CD4-positive, alpha-beta T cell treated with Interleukin-15 for 4 hours (primary cell): ENCODE measurements at places on chromosomes 5 and 9.

DNA sequence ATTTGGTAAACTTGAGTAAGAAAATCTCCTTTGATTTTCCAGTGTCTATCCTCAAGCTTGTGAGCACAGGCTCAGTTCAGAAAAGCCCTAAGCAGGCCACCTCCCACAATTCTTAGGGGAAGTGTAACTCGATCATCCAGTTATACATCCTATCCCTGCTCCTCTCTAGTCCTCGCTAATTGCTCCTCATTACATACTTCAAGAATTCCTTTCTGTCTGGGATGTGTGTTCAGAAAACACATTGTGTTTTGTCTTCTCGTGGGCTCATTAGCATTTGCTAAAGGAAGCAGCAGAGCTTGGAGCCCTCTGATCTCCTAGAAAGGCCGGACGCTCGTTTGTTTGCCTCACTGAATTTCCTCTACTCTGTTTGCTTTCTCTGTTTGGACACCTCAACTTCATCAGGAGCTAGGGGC, 268.2 kb upstream of the RFX3 start:
- DNase-seq: no peak

- no peak for DNase-seq
Observed at GRCh38 chr9:87359264-87359663, 138.4 kb upstream of the DAPK1 start.

DNA sequence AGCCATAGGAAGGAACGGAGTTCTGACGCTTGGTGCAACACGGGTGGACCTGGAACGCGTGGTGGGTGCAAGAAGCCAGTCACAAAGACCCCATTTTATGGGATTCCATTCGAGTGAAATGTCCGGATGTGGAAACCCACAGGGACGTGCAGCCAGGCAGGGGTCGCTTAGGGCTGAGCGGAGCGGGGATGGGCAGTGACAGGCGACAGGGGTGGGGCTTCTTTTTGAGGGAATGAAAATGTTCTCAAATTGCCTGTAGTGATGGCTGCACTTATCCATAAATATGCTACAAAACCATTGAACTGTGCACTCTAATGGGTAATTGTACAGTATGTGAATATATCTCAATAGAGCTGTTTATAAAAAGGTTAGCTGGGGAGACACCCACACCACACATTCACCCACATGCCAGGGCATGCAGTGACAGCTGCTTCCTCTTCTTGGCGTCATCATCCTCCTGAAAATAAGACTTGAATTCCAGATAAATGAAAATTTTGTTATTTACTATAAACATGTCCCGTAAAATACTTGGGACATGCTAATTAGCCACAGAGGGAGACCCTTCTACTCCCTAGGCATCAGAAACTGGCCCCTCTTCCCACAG, 71.3 kb upstream of the OLFM1 start:
- no peak for DNase-seq

DNA sequence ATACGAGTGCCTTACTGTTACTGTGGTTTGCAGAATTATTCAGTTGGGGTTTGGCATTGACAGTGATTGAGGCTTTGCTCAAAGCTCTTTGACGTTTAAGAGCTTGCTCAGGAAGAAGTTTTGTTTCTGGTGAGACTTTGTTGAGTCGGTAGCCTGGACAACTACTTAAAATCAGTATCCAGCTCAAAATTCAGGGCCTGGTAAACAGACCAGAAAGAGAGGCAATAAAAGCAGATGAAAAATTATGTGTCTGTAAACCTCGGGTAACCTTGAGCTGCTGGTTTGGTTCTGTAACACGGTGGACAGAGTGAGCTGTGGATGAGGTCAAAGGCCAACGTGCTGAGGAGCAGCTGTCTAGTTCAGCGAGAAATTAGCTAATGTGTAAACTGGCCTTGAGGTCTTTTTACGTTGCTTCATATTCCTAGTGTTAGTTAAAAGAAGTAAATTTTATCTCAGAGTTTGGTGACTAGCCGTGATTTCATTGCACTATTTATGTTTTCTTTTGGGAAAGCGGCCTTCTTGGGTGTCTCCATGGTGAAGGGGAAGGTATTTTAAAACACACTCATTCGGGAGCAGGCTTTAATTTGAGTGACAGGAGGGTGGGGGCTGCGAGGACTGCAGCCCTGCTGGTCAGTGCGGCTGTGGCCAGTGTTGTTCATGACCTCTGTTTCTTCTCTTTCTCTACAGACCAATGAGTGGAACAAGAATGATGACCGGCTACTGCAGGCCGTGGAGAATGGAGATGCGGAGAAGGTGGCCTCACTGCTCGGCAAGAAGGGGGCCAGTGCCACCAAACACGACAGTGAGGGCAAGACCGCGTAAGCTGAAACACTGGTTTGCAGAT, 82.0 kb upstream of the TTC23L start:
- DNase-seq: no peak

DNA sequence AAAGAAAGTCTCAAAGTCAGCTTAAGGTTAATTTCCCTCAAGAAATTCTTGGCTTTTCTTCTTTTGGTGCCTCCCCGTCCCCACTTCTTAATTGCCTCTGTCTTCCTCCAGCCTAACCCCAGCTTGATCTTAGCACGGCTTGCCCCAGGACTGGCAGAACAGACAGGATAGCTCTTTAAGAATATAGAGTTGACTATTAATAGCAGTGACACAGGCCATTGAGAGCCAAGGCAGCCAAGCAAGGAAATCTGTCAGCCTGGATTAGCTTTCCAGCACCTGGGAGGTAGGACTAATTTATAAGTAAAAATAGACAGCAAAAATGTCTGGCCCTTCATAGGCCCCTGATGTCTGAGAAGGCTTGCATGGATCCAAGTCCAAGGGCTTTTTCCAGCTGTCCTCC, 384.6 kb upstream of the SLC30A5 start:
- DNase-seq: no peak

- no peak for DNase-seq
Observed at GRCh38 chr5:32584646-32585045, 711 bp upstream of the SUB1 start.

DNA sequence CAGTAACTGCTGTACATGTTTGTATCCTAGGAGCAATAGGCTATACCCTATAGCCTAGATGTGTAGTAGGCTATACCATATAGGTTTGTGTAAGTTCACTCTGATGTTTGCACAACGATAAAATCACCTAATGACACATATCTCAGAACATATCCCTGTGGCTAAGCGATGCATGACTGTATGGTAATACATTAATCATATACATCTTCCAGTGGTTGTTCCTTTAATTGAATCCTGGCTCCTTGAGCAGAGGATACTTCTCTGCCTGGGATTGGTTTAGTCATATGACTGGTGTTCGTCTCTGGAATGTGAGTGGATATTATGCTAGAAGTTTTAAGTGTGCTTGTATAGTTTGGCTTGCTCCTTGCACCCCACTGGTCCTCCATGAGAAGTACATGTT, 425.8 kb downstream of the MAN2A1 start:
- DNase-seq: no peak

- DNase-seq: no peak
Observed at GRCh38 chr5:164354139-164354751, 848.8 kb downstream of the MAT2B start.

- no peak for DNase-seq
Observed at GRCh38 chr9:114016629-114017423, 61.3 kb downstream of the AMBP start.

DNA sequence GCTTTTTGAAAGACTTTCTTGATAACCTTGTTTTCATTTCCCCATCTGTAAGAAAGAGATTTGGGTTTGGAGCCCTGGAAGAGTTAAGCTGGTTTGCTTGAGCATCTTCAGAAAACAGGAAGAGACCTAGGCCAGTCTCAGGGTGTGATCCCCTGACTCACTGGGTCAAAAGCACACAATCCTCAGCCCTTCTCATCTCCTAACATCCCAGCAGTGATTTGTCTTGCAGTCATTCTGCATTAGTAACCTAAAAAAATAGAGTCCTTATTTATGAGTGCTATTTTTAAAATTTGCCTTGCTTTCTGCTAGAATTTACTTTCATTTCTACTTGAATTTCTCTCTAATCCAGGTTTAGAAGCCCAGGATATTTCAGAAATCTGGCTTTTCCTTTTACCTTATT, 16.4 kb upstream of the ARSB start:
- DNase-seq: no peak

DNA sequence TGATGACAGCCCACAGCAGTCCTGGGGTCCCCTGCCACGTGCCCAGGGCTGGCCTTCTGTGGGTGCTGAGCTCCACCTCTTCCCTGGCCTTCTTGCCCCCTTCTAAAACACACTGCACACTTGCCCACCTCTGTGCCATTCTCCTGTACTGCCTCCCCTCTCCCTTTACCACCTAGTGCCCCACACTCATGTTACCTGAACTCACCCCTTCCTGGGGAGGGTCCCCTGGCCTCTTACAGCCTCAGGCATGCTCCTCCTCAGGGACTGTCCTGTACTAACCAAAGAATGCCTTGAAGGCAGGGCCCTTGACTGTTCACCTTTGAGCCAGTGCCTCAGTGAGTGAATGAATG, 60.3 kb downstream of the FGF18 start:
- no peak for DNase-seq

GRCh38 chr9:22278426-22278825, 168.2 kb upstream of the DMRTA1 start:
- DNase-seq: no peak

GRCh38 chr9:5008202-5008601, 23.1 kb downstream of the JAK2 start:
- no peak for DNase-seq

DNA sequence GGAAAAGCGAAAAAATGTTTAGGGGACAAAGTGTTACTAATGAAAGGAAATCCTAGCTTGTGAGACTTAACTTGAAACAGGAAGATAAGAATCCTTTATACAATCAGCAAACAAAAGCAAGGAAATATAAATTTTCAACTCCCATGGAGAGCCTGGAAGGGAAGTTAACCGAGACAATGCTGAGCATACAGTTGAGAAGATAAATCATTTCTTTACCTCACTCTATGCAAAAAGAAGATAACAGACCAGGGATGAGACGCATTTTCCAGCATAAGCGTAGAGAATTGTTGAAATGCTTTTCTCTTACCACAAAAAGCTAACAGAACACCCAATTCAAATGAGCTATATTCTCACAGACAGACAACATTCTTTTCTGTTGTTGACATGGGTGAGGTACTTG, 309.6 kb downstream of the CWC27 start:
- DNase-seq: no peak

GRCh38 chr5:137695651-137696428, 40.0 kb downstream of the KLHL3 start:
- DNase-seq: peak; percentile 25

DNA sequence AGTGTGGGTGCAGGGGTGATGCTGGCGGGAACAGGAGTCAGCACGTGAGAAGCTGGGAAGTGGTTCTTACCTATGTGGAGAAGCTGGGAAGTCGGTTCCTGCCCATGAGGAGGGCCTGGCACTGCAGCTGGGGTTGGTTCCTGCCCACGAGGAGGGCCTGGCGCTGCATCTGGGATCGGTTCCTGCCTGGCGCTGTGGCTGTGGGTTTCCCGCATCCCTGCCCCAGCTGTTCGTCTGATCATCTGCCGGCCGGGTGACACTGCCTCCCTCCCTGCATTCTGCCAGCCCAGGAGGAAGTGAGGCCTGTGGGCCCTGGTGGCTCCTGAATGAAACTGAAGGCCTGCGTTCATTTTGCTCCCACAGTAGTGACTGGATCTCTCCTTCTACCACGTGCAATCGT, 5.1 kb downstream of the OBP2A start:
- DNase-seq: no peak

DNA sequence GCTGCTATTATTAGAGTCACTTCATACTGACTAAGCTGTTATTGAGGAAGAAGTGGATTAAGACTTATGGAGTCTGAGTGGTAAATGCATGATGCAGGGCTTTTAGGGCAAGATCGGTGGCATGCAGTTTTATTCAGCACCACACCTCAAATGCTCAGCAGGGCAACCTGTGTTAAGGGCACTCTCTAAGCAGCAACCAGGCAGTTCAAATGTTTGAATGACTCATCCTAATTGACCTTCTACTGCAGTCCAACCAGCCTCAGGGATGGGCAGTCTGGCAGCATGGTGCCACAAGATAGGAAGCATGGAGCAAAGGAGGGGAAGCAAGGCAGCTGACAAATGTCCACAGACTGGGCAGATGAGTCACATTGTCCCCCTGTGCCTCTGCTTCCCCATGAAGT, 80.2 kb upstream of the MIER3 start:
- no peak for DNase-seq

GRCh38 chr5:43301653-43302091, 11.5 kb downstream of the HMGCS1 start:
- DNase-seq: no peak

DNA sequence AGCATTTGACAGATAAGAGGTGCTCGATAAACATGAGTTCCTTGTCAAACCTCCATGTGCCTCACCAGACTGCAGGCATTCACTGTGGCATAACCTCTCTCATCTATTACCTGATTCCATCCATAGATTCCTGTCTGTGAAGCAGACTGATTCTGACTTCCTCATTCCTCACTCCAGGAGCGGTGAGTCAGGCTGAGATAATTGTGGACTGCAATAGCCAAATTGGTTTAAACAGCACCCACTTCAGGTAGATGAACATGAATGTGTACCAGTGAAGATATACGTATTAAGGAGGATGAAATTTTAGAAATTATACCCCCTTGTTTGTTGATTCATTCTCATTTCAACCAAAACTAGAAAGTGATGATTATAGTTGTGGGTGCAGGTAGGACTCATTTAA, 391.2 kb downstream of the HINT1 start:
- DNase-seq: no peak

GRCh38 chr9:16105168-16106020, 552.6 kb downstream of the CCDC171 start:
- DNase-seq: no peak

GRCh38 chr5:53915120-53915519, 354.7 kb downstream of the NDUFS4 start:
- DNase-seq: no peak

DNA sequence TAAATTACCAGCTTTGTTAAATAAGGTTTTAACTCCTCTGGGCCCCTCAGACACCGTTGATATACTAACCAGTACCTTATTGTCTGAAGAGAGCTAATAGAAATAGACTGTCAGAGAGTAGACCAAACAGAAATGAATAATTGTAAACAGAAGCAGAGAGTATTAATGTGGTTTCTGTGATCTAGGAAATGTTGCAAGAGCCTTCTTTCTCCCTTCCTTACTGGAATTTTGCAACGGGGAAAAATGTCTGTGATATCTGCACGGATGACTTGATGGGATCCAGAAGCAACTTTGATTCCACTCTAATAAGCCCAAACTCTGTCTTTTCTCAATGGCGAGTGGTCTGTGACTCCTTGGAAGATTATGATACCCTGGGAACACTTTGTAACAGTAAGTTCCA, 5.1 kb downstream of the TYRP1 start:
- no peak for DNase-seq

DNA sequence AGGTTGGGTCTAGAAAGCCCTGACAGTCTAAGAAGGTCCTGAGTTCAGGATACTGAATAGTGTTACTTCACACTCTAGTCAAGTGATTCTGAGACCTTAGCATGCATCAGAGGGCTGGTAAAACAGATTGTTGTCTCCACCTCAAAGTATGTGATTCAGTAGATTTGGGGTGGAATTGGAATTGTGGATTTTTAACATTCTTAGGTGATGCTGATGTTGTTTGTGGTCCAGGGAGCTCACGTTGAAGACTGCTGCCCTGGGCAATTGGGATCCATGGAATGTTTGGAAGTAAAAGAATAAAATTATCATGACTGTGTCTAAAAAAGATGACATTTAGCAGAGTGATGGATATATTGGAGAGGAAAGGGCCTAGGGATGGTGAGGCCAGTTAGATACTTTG, 75.6 kb downstream of the VCAN start:
- DNase-seq: no peak
